ENCODE measurements at places on chromosomes 2 and 18. TPM values are rescaled to one million over a fixed set of nuclear protein-coding genes. Genes with fewer than 3 reads are reported as not detected.

GRCh38 chr18:76524900-76525698, 30.1 kb upstream of the ZNF516 start:
- no peak for DNase-seq

DNA sequence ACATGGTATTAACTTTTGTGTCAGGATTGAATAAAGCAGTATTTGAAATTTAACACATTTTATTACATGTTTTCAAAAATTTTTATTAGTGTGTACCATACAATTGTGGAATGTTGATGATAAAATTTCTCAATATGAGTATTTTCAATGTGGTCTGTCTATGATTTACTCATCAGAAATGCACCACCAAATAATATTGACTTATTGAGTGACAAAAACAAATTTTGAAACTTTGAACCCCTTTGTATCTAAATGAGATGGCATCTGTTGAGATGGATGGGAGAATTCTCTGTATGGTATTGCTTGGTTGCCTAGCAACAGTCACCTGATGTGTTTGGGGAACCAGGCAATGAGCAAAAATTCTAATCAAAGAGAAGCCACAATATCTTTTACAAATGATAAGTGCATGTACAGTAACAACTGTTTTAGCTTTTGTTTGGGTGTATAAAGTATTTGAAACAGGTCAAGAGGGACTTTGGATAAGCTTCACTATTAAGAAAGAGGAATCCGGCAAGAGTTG, 400.1 kb downstream of the CCDC85A start:
- DNase-seq: no peak

DNA sequence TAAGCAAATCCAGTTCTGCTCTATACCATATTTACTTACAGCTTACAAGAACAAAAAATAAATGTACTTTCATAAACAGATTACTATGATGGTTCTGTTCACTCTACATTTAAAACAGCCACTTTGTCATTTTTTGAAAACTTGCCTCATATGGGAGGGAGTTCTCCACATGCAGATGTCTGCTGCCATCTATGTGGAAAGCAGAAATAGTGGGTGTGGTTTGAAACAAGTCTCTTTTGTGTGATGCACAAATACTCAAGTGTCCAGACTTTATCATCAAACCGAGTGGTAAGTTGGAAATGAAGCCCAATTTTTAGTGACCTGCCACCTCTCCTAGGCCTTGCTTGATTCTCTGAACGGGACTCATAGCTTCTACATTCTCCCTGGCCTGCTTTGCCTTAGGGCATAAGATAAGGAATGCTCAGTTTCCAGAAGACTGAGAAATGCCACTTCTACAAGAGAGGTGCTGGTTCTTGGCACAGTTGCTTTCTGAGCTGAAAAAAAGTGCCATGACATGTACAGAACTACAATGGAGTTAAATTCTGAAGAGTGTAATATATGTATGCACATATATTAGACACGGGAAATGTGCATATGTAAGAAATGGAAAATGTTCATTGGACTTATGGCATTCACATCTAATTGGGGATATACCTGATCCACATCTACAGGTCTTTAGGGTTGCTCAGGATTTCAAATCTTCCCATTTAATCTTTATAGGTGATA, 221.0 kb downstream of the SLC8A1 start:
- no peak for DNase-seq

DNA sequence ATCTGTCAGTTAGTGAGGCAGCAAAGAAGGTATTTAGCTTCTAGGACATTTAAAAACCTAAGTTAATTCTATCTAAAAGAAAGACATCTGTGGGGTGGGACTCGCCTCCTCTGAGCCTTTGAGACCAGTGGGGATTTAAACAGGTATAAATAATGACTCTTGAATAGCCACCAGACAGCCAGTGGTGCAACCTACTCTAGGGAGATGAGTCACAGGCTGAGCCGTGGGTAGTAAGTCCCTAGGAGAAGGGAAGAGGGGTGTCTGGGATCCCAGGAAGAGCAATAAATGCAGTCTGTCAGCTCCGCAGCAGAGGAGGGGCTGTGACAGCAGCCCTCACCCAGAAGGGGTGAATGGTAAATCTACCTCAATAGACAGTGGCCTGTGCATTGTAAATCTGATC, 43.1 kb upstream of the GALNT3 start:
- DNase-seq: no peak

DNA sequence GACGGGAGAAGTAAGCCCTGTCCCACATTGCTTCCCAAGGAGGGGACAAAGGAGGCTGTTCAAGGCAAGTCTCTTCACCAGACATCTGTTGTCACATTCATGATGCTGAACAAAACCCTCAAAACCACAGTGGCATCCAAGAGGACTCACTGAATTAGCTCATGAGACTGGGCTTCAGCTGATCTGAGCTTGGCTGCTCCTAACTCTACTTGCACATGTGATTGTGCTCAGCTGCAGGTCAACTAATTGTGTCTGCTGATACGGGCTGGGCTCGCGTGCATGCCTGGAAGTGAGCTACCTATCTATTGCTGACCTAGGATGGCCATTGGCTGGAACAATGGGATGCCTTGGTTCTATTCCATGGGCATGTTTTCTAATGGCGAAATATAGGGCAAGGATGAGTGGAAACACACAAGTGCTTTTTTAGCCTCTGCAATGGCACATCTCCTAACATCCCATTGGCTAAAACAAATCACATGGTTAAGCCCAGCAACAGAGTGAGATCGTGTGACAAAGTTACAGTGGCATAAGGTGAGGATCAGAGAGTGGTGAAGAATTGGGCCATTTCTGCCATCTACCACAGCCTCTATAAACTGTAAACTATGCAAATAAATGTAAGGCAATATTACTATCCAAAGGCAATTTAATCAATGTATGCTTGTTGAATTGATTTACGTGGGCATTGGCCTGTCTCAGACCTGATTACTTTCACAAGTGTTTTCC, 52.9 kb upstream of the CAPN13 start:
- DNase-seq: no peak

DNA sequence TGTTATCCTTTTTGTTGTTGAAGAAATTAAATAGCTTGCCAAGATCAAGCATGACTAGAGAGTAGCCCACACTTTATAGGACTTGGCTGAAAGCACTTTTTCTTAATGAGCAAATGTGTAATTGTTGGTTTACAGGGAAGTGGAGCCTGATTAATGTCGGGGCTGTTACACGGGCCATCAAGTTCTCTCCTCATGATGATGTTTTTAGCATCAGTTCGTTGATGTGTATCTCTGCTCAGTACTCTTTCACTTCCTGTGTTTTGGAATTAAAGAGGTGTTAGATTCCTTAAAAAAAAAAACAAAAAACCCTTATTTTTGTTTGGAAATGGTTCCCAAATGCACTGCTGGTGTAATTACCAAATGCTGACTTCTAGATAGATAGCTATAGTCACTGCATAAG, 114.2 kb downstream of the PTPRM start:
- DNase-seq: no peak

- DNase-seq: no peak
These were observed 38.9 kb downstream of the LDLRAD4 start for GRCh38 chr18:13257361-13257980.

Gene GAREM1
- total RNA-seq: 0.18 TPM

Gene FRZB
- not detected for total RNA-seq

Gene CTLA4
- 101 TPM for total RNA-seq

Gene AMER3
- total RNA-seq: not detected

Gene RUFY4
- total RNA-seq: 3.2 TPM

Measured in activated CD4-positive, alpha-beta memory T cell treated with anti-CD3 and anti-CD28 coated beads, Interleukin-2, amount 10 ng/mL, durations not matched to agents 7 days and 5 days (primary cell).